Activated CD4-positive, alpha-beta T cell treated with anti-CD3 and anti-CD28 coated beads for 36 hours (primary cell): ENCODE measurements at places on chromosomes 11 and 22. TPM values are rescaled to one million over a fixed set of nuclear protein-coding genes. Genes with fewer than 3 reads are reported as not detected.

DNA sequence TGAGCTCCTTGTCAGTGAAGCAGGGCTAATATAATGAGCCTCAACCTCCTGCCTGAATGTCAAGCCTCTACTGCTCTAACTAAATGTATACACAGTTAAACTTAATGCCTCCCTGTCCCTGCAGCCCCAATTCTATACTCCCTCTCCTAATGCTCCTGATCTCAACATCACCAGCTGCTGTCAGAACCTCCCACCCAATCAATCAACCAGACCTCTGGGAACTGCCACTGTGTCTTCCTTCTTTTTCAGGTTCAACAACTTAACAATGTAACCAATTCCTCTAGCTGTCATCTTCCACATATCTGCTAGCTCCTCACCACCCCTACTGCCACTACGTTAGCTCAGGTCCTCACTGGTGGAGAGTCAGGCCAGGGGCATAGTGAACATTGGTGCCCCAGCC lies 339.8 kb upstream of the NARS2 start:
- no peak for DNase-seq

DNA sequence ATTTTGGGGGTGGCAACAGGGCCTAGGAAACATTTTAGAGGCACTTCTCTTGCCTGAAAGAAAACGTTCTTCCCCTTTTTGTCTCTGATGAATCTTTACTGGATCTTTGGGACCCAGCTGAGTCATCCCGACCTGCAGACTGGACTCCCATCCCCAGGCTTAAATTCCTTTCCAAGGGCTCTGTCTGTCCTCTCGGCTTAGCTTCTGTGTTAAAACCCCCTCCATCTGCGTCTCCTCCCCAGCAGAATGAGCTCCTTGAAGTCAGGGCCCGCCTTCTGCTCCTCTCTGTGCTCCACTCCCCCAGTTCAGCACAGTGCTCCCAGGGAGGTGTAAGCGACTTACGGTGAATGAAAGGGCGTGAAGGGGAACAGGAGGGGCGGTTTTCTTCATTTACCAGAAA lies 895 bp upstream of the DAGLA start:
- no peak for DNase-seq

Gene BIRC2
- total RNA-seq = 48.8 TPM

Gene KCNJ11
- 0.43 TPM for total RNA-seq

Gene OR52I2
- not detected for total RNA-seq

DNA sequence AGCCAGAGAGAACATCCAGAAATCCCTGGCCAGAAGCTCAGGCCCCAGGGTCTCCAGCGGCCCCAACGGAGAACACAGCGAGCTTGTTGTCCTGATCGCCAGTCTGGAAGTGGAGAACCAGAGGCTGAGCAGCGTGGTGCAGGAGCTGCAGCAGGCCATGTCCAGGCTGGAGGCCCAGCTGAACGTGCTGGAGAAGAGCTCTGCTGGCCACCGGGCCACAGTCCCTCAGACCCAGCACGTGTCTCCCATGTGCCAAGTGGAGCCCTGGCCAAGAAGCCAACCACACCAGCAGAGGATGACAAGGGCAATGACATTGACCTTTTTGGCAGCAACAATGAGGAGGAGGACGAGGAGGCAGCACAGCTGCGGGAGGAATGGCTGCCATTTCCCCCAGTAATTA lies 20.6 kb upstream of the SCGB1D1 start:
- DNase-seq = no peak

Gene BCO2
- total RNA-seq = 0.75 TPM

Gene PHLDB1
- total RNA-seq = 2.7 TPM

Gene ZC3H12C
- total RNA-seq = 1.6 TPM

GRCh38 chr11:35066030-35066429 lies 72.9 kb upstream of the CD44 start:
- no peak for DNase-seq

Gene APOA5
- not detected for total RNA-seq

Gene MIEF1
- 44.9 TPM for total RNA-seq

DNA sequence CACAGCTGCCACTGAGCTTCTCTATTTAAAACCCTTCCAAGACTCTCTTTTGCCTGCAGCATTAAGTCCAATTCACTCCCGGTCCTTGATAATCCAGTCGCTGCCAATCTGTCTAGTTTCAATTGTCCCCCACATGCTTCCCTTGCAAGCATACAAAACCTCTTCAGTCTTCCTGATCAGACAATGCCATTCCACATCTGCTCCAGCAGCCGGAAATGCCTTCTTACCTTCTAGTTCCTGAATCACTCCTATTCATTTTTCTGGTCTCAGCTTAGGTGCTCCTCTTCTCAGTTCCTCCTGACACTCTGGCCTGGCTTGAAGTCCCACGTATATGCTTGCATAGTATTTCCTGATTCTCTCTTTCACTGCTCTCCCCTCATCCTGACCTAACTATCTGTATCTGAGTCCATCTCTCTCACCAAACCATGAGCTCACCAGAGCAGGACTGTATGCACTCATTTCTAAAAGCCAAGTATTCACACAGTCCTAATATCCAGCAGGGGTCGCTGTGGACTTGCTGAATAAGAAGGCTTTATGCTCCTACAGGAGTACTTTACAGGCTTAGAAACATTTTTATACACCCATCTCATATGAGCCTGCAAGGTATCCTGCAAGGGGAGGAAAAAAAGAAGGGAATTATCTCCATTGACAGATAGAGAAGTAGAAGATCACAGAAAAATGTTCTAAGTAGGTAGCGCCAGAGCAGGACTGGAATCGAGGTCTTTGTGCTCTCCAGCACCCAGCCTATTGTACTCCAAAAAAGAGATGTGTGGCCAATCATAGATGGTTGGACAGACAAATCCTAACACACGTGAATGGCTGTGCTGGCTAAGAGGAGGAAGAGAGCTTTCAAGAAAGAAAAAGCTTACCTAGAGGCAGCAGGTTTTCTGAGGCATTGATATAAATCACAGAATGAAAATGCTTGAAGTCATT lies 19.2 kb downstream of the XRRA1 start:
- DNase-seq = peak; percentile 80

Gene ZP1
- total RNA-seq = not detected

Gene P2RY6
- total RNA-seq = not detected

- DNase-seq = no peak
Measured at GRCh38 chr11:76765863-76766350, 17.2 kb upstream of the TSKU start.

Gene CHRM4
- total RNA-seq = not detected

- DNase-seq = no peak
Measured at GRCh38 chr11:13761250-13761649, 92.8 kb downstream of the FAR1 start.

DNA sequence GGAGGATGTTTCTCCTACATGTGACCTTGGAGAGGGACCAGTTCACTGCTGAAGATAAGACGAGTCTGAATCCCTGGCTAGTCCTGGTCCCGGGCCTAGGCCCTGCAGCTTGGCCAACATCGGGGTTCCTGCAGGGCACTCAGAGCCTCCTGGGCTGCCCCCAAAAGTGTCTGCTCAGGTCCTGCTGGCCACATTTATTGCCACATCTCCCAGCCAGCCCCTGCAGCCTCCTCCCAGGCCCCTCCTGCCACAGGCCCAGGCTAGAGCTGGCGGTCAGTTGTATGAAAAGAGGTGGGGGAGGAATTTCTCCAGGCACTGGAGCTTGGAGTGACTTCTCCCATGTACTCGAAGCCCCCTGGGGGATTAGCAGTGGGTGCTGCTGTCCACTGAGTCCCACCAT lies 56.5 kb upstream of the PPARA start:
- no peak for DNase-seq

GRCh38 chr22:19722178-19722981 lies 959 bp upstream of the GP1BB start:
- DNase-seq = no peak

Gene HORMAD2
- total RNA-seq = not detected

DNA sequence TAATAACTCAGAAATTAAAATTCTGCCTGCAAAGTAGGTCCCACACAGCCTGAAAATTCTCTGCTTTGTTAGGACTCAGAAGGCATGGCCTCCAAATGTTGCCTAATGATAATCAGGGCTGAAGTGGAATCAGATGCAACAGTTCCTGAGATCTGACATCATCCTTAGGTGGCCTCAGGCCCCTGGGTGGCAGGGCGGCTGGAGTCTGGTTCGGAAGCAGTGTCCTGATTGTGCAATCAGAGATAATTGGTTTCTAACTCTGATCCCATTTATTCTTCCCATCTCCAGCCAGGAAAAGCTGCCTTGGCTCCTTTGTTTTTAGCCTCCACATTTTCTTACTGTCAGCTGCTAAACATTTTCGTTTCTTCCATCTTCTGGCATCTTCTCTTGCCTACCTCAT lies 399.3 kb downstream of the OPCML start:
- no peak for DNase-seq

GRCh38 chr11:100581318-100581717 lies 105.8 kb upstream of the ARHGAP42 start:
- DNase-seq = no peak

DNA sequence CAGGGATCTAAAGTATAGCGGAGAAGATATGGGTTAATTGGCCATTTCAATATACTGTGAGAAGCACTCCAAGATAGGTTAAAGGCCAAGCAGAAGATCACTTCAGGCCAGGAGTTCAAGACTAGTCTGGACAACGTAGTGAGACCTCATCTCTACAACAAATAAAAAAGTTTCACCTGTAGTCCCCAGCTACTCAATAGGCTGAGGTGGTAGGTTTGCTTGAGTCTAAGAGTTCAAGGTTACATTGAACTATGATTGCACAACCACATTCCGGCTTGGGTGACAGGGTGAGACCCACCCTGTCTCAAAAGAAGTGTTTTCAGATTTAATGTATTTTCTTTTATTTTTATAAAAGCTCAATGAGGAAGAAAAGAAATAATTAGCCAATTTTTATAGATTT lies 25.4 kb downstream of the PATL1 start:
- no peak for DNase-seq

GRCh38 chr11:94330789-94331188 lies 26.4 kb downstream of the IZUMO1R start:
- no peak for DNase-seq

Gene MYO7A
- total RNA-seq = 0.48 TPM

Gene CSNK2A3
- 2.1 TPM for total RNA-seq

DNA sequence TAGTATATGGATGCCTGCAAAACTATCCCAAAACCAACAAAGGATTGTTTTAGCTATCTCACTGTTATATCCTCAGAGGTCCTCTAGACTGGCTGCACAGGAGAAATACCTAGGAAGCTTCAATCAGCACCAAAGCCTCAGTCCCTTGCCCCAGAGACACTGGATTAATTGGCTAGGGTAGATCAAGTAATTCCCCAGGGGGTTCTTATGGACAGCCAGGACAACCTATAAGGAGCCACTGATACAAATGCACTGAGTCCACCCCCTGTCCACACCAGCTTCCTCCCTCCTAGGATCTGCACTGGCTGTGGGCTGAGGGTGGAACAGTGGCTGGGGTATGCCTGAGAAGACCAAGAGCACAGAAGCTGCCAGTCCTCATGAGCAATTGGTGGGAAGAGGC lies 16.3 kb downstream of the ADORA2A start:
- DNase-seq = no peak

Gene NPAS4
- 0.07 TPM for total RNA-seq

DNA sequence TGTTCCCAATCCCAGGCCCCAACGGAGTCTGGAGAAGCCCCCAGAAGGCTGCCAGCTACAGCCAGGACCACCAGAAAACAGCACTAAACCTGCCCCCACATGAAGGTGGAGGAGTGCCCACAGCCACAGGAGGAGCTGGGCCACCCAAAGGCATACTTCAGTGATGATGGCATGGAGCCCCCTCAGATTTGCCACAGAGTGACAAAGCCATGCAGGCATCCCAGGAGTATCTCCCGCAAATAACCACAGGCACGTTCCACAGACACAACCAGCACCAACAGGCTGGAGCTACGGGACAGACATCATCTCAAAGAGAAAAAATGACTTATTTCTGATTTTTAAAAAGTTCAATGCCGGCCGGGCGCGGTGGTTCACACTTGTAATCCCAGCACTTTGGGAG lies 10.6 kb downstream of the CARS1 start:
- DNase-seq = no peak

DNA sequence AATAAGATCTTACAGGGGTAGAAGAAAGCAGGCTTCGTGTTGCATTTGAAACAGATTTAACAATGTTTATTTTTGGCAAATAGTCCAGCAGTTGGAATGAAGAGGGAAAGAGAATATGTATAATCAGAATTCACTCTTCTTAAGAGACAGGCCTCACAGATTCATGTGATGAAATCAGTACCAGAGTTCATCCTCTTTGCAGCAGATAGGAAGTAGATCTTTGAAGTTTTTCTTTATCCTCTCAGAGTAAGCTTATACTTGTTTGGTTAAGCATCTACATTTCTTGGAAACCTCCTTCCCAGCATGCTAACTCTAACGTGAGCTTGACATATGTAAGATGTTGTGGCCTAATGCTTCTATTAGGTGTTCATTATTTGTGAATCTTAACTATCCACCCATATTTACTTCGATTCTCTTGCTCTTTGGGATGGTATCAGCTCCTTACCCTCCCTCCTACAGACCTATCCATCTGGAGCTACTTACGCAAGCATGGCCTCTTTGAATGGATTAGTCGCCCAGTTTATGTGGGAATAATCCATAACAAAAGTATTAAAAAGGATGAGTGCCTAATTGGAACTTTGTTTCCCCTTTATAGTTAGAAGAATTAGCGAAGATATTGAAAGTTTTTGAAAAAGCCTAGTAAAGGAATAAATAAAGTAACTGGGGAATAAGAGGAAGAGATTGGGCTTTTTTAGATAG lies 80.1 kb downstream of the PRMT3 start:
- DNase-seq = no peak

GRCh38 chr11:30521297-30522071 lies 64.7 kb downstream of the MPPED2 start:
- DNase-seq = no peak

GRCh38 chr11:98296091-98296880 lies 724.5 kb upstream of the CNTN5 start:
- no peak for DNase-seq

Gene IGLL1
- total RNA-seq = not detected

Gene OR8A1
- not detected for total RNA-seq

Gene OR4D5
- total RNA-seq = not detected

- no peak for DNase-seq
Measured at GRCh38 chr22:37351232-37351631, 68.9 kb downstream of the CYTH4 start.

- no peak for DNase-seq
Measured at GRCh38 chr11:10886652-10887250, 28.9 kb upstream of the ZBED5 start.

DNA sequence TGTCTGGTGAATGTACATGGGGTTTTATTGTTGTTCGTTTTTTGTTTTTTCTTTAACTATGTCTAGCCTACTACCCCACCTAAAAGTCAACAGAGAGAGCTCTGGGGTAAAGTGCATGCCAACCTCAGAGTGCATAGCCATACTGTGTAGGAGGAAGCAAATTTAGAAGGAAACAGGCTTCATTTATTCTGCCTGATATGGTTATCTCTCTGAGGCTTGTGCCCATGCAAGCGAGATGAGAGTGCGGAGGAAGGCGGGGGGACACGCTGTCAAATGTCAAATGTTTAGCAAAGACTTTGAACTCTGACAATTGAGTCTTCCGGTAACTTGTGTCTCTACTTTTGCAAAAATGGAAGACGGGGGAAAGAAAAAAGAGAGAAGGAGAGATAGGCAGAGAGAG lies 295.5 kb downstream of the ETS1 start:
- peak; percentile 77 for DNase-seq

GRCh38 chr11:12066799-12067508 lies 43.4 kb upstream of the MICAL2 start:
- no peak for DNase-seq
